ENCODE measurements at places on chromosomes 12 and 14. TPM values are rescaled to one million over a fixed set of nuclear protein-coding genes. Genes with fewer than 3 reads are reported as not detected.

The KCNMB4 gene
- 23.3 TPM for total RNA-seq

The MGST1 gene
- 285 TPM for total RNA-seq

The C12orf54 gene
- total RNA-seq, result not detected

The KRT85 gene
- total RNA-seq, result not detected

The FLVCR2 gene
- 8.1 TPM for total RNA-seq

The TMPRSS12 gene
- not detected for total RNA-seq

The KRT80 gene
- 0.11 TPM for total RNA-seq

The AQP2 gene
- total RNA-seq, result not detected

The KRT76 gene
- not detected for total RNA-seq

The AKAP3 gene
- 1.8 TPM for total RNA-seq

The MYH6 gene
- total RNA-seq, result 0.09 TPM

The PAH gene
- 9.8 TPM for total RNA-seq

The LTBR gene
- total RNA-seq, result 6.1 TPM

The CISTR gene
- total RNA-seq, result 0.81 TPM

The CCDC184 gene
- total RNA-seq, result 1.5 TPM

The IL22 gene
- not detected for total RNA-seq
